Nucleus accumbens (tissue), 56 donors: ENCODE measurements at places on chromosomes 4 and X.

GRCh38 chr4:168601899-168602298 is 105.0 kb downstream of the PALLD start:
- no peak for DNase-seq

GRCh38 chr4:87835197-87835596 is 2.4 kb downstream of the MEPE start:
- DNase-seq = no peak

DNA sequence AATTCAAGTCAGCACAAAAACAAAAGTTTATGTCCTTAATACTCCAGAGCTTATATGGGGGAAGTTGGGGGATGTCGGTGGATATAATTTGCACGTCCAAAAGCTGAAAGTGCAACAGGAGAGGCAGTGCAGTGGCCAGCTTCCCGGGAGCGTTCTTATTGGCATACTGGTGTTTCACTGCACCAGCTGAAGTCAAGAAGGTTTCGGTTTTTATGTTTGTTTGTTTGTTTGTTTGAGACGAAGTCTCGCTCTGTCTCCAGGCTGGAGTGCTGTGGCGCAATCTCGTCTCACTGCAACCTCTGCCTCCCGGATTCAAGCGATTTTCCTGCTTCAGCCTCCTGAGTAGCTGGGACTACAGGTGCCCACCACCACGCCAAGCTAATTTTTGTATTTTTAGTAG is 28.6 kb upstream of the TLR3 start:
- DNase-seq = no peak

GRCh38 chr4:90842960-90843359 is 715.8 kb downstream of the CCSER1 start:
- DNase-seq = no peak

GRCh38 chr4:151484396-151485102 is 75.6 kb downstream of the FHIP1A start:
- no peak for DNase-seq

DNA sequence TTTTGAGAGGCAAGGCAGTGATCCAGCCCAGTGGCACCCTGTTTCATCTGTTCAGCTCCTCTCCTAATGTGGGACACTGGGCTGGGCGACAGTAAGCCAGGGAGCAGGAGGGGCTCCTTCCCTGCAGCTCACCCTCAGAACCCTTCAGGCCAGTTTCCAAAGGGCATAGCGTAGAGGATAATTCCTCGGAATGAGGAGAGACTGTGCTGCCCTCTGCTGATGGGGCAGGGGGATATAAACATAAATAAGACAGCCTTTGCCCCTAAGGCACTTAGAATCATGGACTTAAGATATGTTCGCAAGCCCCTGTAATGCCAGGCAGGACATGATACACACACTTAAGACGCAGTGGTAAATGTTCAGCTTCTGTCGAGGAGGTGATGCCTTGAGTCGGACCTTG is 27.9 kb upstream of the ZNF185 start:
- no peak for DNase-seq

DNA sequence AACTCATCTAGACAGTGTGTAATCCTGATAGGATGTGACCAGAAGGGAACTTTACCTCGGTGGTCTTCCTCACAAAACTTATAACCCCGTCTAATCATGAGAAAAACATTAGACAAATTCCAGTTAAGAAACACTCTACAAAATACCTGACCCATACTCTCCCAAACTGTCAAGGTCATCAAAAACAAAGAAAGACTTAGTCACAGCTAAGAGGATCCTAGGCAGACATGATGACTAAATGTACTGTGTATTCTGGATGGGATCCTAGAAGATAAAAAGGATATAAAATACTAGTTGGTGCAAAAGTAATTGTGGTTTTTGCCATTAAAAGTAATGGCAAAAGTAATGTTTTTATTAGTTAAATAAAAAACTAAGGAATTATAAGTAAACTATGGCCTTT is 81.6 kb downstream of the DTHD1 start:
- DNase-seq = no peak

- DNase-seq = no peak
Measured at GRCh38 chr4:86118711-86119110, 241.1 kb downstream of the MAPK10 start.

DNA sequence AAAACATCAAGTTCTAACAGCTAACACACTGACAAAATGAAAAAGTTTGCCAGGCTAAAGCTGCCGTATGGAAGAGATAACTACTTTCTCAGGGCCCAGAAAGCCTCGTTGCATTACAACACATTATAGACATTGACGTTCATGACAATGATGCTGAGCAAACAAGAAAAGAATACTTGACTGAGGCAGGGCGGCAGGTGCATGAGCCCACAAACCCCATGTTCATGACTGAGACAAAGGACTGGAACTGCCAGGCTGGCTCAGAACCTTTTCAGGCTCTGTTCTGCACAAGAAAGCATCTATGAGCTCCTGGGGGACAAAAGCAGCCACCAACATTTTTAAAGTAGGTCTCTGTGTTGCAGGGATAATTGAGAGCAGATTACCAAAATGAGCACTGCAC is 13.6 kb downstream of the TLR6 start:
- DNase-seq = no peak

GRCh38 chrX:103524747-103525146 is 5.5 kb upstream of the RAB40A start:
- DNase-seq = no peak

DNA sequence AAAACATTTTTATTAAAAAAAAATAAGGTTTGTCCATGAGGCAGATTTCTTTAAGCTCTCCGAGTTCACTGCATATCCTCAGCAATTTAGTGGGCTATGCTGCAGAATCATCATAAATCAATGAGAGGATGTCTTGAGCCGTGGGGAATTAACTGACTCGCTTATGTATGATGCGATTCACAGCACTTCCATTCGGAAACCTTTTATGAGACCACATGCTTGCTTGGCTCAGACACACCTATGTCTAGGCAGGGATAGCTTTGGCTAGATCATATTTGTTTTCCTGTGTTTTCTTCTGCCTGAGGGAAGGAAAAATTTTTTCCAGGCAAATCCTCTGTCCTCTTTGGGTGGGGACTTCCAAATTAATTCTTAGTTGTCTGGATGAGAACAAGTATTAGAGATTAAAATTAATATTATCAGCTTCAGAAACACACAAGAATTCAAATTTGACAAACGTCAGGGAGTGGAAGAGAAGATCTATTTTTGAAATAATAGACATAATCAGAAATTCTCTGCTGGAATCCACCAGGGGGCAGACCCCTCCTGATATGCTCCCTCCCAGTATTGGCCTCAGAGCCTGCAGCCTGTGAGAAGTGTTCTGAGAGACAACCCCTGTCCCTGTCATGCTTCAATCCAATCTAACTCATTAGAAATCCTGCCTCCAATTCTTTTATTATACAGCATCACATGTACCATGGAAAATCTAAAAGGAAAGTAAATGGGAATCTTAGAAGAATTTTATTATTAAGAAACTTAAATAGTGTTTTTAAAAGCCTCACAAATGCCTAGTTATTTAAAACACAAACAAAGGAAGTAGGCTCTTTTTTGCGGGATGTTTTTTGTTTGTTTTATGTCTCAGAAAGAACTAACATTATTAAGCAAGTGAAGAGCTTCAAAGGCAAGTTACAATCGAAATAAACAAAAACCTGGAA is 345.1 kb upstream of the TACR3 start:
- DNase-seq = peak; percentile 55

GRCh38 chrX:23133551-23133950 is 133.8 kb downstream of the DDX53 start:
- DNase-seq = no peak
